ENCODE measurements at places on chromosomes 11 and 22.

- no peak for DNase-seq
Measured at GRCh38 chr22:17833489-17833888, 59.2 kb upstream of the BID start.

- no peak for DNase-seq
Measured at GRCh38 chr11:124725719-124726105, 14.0 kb upstream of the NRGN start.

DNA sequence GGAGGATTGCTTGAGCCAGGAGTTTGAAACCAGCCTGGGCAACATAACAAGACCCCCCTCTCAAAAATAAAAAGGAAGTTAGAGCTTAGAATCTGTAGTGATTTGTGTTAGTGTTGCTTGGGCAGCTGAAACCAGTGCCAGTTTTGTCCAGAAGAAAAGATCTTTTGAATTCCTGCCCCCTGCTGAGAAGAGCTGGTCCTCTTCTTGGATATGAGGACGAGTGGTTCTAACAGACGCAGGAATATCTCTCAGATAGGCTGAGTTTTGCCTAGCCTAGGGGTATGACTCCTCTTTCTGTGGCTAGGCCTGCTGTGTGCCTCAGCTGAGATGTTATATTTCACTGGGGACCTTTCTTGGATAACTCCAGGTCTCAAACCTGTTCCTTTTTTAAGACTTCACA is 102.8 kb downstream of the STIM1 start:
- no peak for DNase-seq

DNA sequence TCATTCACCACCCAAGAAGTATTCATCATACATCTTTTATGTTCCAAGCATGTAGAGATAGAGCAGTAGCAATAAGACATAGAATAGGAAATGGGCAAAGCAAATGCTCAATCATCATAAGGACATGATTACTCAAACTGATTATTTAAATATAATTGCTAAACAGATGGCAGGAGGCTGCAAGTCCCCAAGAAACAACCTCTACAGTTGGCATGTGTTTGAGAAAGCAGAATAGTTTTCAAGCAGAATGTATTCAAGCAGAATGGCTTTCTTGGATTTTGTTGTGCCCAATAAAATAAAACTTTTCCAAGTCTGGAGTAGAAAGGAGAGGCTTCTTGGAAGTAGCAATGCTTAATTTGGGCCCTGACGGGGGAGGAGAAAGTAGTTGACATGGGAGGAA is 86.5 kb upstream of the SYN3 start:
- DNase-seq, result no peak

DNA sequence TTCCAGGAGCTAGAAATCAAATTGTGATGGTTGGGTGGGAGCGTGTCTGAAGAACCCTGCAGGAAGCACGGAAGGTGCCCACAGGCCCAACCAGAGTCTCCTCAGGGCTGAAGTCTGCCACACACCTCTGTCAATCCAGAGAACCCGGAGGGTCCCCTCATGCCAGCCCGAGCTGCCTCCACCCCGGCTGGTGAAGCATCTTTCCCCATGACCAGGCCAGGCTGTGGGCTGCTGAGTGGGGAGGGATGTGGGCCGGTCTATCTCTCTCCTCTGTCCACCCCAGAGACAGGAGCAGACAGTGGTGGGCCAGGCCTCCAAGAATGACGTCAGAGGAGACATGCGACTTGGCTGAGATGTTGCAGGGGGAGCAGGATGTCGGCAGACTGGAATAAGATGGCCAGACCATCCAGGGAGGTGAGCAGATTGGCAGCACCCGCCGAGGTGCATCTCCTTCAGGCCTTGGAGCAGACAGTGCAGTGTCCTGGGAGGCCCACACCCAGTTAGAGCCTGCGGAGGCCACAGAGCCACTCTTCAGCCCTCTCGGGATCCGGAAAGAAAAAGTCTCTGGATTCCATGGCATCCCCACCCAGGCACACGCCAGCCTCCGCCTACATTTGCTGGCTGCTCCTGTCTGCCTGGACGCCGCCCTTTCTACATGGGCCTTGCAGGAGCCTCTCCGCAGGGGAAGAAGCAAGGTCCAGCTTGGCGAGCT is 1524.9 kb downstream of the BRD1 start:
- no peak for DNase-seq

- no peak for DNase-seq
Measured at GRCh38 chr11:85182441-85183387, 444.4 kb downstream of the DLG2 start.

DNA sequence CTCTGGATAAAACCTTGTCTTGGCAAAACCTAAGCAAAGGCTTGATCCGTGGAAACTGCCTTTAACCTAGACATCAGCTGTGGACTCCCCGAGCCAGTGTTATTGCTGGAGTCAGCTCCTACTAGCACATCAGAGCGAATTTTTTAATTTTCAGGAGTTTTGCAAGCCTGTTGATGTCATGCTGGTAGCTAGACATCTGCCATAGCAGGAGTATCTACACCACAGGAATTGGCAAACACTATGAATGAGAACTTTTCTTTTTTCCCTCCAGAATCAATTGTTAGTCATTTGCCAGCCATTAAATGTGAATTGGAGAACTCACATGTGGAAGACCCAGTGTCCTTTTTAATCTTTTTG is 201.2 kb downstream of the NAV2 start:
- DNase-seq, result no peak

GRCh38 chr11:59009661-59010060 is 70.4 kb downstream of the GLYATL1 start:
- DNase-seq, result no peak

GRCh38 chr11:132788816-132789325 is 743.4 kb downstream of the OPCML start:
- DNase-seq, result no peak

GRCh38 chr22:27602390-27602789 is 199.2 kb downstream of the MN1 start:
- no peak for DNase-seq

DNA sequence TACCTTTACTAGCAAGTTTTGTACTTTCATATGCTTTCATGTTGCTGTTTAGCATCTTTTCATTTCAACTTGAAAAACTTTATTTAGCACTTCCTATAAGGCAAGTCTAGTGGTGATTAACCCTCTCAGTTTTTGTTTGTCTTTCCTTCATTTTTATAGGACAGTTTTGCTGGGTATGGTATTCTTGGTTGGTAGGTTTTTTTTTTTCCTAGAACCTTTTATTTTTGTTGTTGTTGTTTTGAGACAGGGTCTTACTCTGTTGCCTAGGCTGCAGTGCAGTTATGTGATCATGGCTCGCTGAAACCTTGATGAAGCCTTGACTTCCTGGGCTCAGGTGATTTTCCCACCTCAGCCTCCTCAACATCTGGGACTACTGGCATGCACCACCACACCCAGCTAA is 29.9 kb upstream of the SLC5A1 start:
- no peak for DNase-seq

GRCh38 chr11:99199341-99199740 is 178.6 kb downstream of the CNTN5 start:
- DNase-seq, result no peak

DNA sequence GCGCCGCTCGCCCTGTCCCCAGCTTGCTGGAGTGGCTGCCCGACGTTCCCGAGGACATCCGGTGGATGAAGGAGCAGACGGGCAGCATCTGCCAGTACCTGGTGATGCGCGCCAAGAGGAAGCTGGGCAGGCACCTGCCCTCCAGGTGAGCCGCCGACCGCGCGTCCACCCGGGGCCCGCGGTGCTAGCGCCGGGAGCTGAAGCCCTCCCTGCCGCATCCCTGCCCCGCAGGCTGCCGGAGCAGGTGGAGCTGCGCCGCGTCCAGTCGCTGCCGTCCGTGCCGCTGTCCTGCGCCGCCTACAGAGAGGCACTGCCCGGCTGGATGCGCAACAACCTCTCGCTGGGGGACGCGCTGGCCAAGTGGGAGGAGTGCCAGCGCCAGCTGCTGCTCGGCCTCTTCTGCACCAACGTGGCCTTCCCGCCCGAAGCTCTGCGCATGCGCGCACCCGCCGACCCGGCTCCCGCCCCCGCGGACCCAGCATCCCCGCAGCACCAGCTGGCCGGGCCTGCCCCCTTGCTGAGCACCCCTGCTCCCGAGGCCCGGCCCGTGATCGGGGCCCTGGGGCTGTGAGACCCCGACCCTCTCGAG is 3.3 kb upstream of the CRACR2B start:
- DNase-seq, result no peak

- DNase-seq, result no peak
Measured at GRCh38 chr11:28704801-28705200, 596.6 kb downstream of the METTL15 start.

- no peak for DNase-seq
Measured at GRCh38 chr11:128201009-128201408, 386.3 kb downstream of the ETS1 start.

- DNase-seq, result no peak
Measured at GRCh38 chr11:116439361-116439677, 333.5 kb downstream of the BUD13 start.

- no peak for DNase-seq
Measured at GRCh38 chr11:117837070-117837776, 12.7 kb upstream of the FXYD2 start.

GRCh38 chr11:43690929-43691725 is 10.6 kb downstream of the HSD17B12 start:
- DNase-seq, result no peak
